ENCODE measurements at places on chromosomes 4 and X. TPM values are rescaled to one million over a fixed set of nuclear protein-coding genes. Genes with fewer than 3 reads are reported as not detected.

GRCh38 chrX:109533631-109534030, 3.0 kb upstream of the NXT2 start:
- no peak for DNase-seq

GRCh38 chrX:13414006-13414647, 94.3 kb upstream of the ATXN3L start:
- DNase-seq, result no peak

DNA sequence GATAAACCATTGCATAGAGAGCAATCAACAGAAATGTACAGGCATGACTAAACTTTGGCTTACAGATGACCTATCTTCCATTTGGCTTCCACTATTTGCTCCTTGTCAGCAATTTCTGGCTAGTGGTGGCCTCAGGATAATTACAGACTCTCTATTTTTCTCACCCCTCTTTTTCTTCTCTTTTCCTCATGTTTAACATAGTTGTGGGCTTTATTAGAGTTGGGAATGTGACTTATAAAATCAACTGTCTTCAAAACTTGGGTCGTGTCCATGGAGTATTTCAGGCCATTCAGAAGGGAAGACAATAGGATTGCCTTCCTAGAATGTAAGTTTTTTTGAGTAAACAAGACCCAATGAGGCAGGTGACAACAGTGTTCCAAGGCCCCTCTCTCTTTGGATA, 236.2 kb downstream of the FRAS1 start:
- DNase-seq, result no peak

DNA sequence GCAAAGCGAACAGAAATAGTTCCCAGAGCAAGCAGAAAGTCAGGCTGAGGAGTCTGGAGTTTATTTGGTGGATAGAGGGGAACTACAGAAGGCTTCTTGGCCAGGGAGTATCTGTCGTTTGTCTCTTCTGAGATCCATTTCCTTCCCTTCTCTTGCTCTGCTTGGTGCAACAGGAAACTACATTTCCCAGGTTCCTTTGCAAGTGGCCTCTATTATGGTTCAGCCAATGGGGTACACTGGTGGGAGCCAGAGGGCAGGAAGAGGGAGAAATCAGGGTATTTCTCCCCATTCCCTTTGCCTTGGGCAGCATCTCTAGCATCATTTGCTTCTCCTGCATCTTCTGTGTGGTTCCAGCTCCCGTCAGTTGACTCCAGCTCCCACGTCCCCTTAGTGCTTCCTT, 142.1 kb downstream of the BCOR start:
- DNase-seq, result no peak

DNA sequence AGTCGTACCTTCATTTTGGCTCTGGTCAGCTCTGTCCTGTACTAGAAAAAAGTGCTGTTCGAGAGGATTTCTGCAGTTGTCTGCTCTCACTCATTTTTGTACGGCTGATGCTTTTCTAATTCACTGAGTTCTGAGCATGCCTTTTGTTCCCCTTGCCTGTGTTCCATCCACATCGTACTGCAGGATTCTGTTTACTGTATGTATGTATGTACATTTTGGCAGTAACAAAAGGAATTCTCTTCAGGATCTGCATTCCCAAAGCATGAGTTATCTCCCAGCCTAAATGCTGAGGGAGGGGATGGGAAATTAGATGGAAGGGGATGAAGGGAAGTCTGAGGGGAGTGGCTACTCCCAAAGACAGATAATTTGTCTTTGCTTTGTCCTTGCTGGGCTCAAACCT, 87.6 kb downstream of the GBA3 start:
- peak; percentile 18 for DNase-seq

- DNase-seq, result peak; percentile 14
Measured at GRCh38 chr4:30722359-30723200, 2.4 kb downstream of the PCDH7 start.

Gene SH3D19
- total RNA-seq, result 37.4 TPM

Gene PAGE2
- total RNA-seq, result not detected

Gene PDE5A
- total RNA-seq, result 49.1 TPM

- DNase-seq, result no peak
Measured at GRCh38 chr4:760616-761015, 55.0 kb downstream of the PCGF3 start.

DNA sequence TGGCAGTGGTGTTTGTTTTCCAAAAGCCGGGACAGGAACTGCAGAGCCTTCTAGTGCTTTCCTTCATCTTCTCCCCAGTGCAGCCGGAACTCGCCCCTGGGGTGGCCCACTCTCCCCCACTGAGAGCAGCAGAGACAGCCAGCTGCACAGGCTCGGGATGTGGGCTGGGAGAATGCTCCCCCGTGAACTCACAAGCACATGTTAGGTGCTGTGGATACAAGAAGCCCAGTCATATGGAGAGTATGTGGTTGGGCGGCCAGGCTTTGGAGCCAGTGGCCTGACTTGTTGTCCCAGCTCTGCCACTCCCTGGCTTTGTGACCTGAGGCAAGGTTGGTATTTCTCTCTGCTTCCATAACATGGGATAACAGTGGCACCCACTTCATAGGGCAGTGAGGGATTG, 9.4 kb upstream of the KIAA0232 start:
- DNase-seq, result no peak

Gene RNF128
- 4.4 TPM for total RNA-seq

Gene GDPD2
- total RNA-seq, result 1.5 TPM

Gene FGG
- not detected for total RNA-seq

Gene MUC7
- total RNA-seq, result 140 TPM

Gene XAGE1A
- not detected for total RNA-seq

DNA sequence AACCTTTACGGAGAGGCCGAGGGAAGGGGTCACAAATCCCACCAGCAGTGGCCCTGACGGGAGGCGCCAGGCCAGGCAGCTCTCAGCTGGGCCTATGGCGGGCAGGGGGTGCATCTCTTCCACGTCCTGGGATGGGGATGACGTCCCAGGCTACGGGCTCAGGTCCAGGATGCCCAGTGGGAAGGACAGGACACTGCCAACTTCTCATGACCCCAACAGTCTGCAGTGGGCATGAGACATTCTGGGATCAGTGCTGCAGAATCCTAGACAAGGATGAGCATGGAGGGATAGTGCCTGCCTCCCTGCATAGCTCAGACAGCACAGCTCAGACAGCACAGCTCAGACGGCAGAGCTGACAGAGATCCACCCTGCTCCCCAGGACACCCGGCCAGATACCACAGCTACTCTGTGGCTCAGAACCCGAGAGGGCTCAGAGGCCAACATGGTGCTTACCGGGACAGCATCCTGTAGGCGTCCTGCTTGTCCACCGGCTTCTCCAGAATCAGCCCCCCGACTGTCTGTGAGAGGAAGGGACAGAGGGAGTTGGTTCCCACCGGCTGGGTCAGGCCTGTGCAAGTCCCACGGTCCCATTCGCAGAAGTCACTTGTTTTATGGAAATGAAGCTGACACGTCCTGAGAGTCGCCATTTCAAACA, 17.3 kb downstream of the ASMTL start:
- no peak for DNase-seq

DNA sequence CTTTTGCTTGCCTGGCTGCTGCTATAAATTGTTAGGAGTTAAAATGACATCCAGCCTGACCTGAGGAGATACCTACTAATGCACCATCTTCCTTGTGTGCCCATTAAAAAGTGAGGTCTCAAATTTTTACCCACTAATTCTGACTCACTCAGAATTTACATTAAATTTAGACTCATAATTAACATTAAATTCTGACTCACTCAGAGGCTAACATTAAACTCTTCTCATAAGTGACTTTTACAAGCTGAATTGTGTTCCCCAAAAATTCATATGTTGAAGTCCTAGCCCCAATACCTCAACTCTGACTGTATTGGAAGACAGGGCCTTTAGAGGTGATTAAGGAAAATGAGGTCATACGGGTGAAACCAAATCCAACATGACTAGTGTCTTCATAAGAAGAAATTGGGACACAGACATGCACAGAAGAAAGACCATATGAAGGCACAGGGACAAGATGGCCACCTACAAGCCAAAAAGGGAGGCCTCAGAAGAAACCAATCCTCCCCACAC, 11.8 kb downstream of the CASP6 start:
- no peak for DNase-seq

GRCh38 chr4:3465698-3466671, 2.9 kb downstream of the DOK7 start:
- DNase-seq, result no peak

DNA sequence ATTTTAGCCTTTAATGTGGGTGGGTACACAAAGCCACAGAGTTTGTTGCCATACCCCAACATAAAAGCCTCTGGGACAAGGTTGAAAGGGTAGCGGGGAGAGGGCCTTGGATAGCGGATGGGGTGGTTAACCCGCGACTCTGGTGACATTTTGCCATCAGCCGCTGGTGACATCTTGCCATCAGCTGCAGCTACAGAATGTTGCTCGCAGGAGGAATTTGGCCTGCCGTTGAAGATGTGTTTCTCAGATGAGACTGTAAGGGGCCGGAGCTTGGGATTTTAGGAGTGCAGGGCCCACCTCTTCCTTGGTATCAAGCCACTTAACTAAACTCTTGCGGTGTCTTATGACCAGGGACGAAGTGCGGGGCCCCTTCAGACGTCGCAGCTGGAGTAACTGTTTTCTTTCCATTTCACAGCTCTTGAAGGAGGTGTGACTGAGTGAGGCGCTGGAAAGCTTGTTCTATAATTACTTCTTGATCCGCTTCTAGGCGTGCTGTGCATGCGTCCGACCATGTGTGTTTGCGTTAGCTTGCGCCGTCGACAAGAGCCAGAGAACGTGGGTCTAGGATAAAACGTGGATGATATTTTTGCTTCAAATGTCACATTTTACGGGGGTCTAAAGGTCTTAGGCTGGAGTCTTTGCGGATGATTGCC, 820 bp upstream of the RASL11B start:
- DNase-seq, result peak; percentile 48

Gene MAD2L1
- total RNA-seq, result 5.8 TPM

Gene DRP2
- total RNA-seq, result 2.1 TPM

DNA sequence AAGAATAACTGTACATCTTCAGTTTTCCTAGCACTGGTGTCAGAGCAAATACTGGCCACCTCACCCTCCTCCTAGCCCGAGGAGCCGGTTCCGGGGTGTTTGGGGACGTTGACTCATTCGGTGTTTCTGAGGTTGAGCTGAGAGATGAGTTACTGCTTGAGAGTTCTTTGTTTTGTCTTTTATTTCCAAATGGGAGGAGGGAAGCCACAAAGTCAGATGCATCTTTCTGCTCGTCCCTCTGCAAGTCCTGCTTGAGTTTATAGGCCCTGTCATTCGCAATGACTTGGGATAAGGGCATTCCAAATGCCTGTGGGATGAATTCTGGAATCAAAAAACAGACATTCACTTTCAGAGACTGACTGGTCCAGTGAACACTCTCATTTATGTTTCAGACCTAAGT, 77.5 kb downstream of the HCCS start:
- no peak for DNase-seq

DNA sequence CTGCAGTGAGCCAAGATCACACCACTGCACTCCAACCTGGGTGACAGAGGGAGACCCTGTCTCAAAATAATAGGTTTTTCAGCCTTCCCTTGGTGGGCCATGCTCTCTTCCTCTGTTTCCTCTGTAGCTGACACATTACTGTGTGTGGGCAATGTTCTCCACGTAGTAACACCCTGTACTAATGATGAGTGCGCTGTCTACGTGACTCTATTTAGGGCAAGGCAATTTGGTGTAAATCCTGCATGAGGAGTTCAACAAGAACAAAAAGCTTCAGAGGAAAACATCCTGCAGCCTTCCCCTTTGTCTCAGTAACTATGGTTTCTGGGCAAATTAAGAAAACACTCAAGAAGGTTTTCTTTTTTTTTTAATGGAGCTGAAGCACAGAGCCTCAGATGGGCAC, 24.4 kb upstream of the JAKMIP1 start:
- no peak for DNase-seq
